ENCODE measurements at places on chromosomes 11 and 22. TPM values are rescaled to one million over a fixed set of nuclear protein-coding genes. Genes with fewer than 3 reads are reported as not detected.

OR5D13 gene
- not detected for total RNA-seq

CSRP3 gene
- not detected for total RNA-seq

APLNR gene
- total RNA-seq = not detected

POU2AF1 gene
- not detected for total RNA-seq

SLC22A8 gene
- total RNA-seq = not detected

ME3 gene
- 6.2 TPM for total RNA-seq

UBQLN3 gene
- not detected for total RNA-seq

PDGFB gene
- total RNA-seq = not detected

KRTAP5-1 gene
- not detected for total RNA-seq

OR52I2 gene
- total RNA-seq = not detected

GRAP2 gene
- 0.61 TPM for total RNA-seq

CADM1 gene
- total RNA-seq = 4.1 TPM

GLYATL2 gene
- 0.69 TPM for total RNA-seq

EHBP1L1 gene
- total RNA-seq = 103 TPM

FREY1 gene
- total RNA-seq = 0.21 TPM

OR5P2 gene
- total RNA-seq = 0.16 TPM

ANO3 gene
- total RNA-seq = not detected

DCHS1 gene
- total RNA-seq = 12.0 TPM

OR51B2 gene
- not detected for total RNA-seq

SCGB1D2 gene
- total RNA-seq = not detected

POU2AF2 gene
- not detected for total RNA-seq

TRIM51 gene
- total RNA-seq = not detected

SLC6A5 gene
- total RNA-seq = not detected

BCL2L13 gene
- total RNA-seq = 55.9 TPM
